ENCODE measurements at places on chromosomes 4 and X. TPM values are rescaled to one million over a fixed set of nuclear protein-coding genes. Genes with fewer than 3 reads are reported as not detected.

The TMPRSS11E gene
- not detected for total RNA-seq

- DNase-seq = no peak
These were observed 59.7 kb downstream of the NBDY start for GRCh38 chrX:56788717-56789122.

DNA sequence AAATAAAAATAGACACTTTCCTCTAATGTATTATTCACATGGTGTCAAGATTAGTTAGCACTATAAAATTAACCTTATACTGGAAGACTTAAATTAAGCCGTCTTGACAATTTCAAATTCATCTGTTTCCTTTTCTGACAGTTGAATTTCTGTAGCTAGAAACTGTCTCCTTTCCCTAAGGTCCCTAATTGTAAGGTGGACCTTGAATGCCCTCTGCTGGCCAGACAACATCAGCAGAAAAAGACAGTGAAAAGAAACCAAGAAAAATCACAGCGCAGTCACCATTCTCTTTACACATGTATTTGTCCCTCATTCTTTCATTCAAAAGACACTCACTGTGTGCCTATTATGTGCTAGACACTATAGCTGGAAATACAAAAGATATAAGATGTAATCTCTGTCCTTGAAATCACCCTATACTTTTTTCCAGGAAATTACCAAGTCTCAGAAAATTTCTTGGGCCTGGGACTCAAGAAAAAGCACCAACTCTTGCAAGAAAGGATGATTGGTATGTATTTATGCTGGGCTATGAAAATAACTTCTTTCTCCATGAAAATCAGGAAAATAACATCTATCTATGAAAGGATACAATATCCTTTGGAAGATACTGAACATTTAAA lies 32.7 kb upstream of the AMBN start:
- DNase-seq = peak; percentile 47

DNA sequence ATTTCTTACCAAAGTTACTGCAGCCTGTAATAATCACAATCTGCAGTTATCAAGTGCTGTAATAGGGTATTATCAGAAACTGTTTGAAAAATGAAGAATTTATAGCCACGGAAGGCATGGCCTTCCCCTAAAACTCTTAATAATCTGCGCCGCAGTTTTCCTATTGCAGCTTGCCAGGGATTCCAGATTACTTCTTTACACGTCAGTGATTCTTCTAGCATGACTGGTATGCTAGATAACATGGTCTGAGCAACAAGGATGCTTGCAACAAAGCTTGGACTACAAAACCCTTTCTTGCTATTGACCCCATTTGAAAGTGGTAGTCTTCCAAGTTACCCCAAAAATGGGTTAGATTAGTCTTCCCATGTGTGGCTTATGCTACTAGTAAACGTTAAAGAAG lies 47.2 kb upstream of the GK2 start:
- DNase-seq = no peak

DNA sequence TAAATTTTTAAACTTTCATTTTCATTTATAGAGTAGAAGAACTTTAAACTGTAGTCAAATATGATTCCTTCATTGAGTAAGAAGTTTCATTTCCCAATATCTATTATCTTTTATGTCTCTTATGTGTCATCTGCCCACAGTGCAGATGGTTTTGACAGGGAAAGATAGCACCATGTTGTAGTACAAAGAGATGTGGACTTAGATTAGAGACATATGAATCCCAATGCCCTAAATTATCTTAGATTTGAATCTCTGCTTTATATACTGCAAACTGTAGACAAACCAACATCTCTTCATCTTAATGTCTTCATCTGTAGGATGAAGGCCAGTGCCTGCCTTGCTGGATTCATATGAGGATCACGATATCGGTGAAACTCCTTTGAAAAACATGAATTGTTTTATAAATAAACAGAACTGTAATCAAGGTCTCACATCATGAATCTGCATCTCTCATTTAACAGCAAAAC lies 217.5 kb downstream of the BANK1 start:
- no peak for DNase-seq

DNA sequence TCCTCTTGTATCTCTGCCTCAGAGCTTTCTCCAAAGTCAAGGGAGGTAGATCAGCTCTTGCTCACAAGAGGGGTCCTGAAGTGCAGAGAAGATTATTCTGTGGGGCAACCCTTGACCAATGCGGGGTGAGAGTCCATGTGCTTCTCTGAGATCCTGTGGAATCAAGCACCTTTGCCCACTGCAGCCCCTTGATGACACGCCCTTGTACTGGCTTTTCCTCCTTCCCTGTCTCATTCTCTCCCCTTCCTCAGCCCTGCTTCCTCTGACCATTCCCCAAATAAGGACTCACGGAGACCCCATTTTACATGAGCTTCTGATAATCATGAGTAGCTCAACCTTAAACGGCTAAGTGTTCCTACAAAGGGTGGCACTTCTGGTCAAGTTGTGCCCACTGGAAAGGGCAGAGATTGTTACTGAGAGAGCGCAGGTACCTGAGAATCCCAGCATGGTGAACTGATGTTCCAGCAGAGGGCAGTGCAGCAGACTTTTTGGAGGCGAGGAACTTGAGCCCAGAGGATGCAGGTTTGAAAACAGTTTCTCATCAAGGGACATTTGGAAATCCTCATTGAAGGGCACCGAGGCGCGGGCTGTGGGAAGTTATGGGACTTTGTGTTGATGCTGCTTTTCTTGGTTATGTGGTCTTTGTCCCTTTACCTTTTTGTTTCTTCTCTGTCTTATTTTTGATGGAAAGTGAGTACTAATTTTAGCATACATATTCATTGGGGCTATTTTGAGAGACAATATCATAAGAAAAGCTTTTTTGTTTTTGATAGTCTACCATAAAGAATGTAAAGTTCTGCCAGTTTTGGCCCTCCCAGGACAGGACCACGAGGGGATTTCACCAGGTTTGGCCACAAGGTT lies 201.3 kb downstream of the RBM46 start:
- peak; percentile 61 for DNase-seq

DNA sequence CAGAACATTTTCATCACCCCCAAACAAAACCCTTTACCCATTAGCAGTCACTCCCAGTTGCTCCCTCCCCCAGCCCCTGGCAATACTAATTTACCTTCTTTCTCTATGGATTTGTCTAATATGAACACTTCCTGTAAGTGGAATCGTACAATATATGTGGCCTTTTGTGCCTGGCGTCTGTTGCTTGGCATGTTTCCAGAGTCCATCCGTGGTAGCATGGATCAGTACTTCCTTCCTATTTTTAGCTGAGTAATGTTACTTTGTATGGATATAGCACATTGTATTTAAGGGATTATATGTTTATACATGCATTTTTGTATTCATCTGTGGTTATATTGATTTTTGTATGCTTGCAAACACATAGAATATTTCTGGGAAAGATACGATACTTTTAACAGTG lies 48.2 kb downstream of the PPEF1 start:
- DNase-seq = peak; percentile 28

DNA sequence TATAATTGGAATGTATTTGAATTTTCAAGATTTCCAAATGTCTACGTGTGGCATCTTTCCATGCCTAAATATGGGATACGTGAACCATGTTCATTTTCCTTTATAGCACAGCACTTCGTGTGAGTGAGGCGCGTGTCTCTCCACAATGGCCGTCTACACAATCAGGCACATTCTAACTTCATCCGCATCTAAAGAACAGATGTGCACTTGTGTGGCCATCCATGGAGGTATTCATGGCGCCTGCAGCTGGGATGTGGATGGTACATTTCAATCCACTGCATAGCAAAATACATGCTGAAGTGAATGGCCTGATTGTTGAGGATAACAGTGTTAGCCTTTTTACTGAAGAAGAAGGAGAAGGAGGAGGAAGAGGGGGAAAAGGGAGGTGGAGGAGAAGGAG lies 34.5 kb upstream of the TRIM2 start:
- no peak for DNase-seq

Measured in endothelial cell of umbilical vein (primary cell).